Breast epithelium (tissue), 4 donors: ENCODE measurements at places on chromosomes 11 and 22. TPM values are rescaled to one million over a fixed set of nuclear protein-coding genes. Genes with fewer than 3 reads are reported as not detected.

GRCh38 chr11:86815726-86816125 lies 15.4 kb downstream of the PRSS23 start:
- H3K27ac ChIP-seq: no peak overlapping the region
- DNase-seq: no peak
- H3K4me3 ChIP-seq: no peak overlapping the region
- H3K27me3 ChIP-seq: no peaks in the 10 kb centered on the region

DNA sequence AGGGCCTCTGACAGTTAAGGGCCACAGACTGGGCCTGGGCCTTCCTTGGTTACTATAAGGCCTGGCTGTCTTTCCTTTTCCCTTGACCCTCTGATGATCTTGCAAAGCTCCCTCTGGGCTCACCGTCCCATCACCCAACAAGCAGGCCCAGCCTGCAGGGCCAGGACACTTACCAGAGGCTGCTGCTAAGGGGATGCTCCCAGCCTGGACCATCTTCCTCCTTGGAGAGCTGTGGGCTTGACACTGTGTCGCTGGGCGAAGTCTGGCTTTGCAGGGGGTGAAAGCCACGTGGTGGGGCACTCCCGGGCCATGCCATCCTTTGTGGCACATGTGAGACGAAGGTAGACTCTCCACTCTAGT lies 3.9 kb downstream of the C11orf24 start:
- peaks cover 7% of the 10 kb centered on the region for H3K4me1 ChIP-seq
- H3K27me3 ChIP-seq: no peaks in the 10 kb centered on the region
- no peaks in the 10 kb centered on the region for H3K36me3 ChIP-seq
- no peak overlapping the region for H3K4me3 ChIP-seq
- no peak overlapping the region for H3K27ac ChIP-seq
- no peak for DNase-seq

Gene OR4C3
- total RNA-seq: not detected

Gene VEGFB
- total RNA-seq: 223 TPM

DNA sequence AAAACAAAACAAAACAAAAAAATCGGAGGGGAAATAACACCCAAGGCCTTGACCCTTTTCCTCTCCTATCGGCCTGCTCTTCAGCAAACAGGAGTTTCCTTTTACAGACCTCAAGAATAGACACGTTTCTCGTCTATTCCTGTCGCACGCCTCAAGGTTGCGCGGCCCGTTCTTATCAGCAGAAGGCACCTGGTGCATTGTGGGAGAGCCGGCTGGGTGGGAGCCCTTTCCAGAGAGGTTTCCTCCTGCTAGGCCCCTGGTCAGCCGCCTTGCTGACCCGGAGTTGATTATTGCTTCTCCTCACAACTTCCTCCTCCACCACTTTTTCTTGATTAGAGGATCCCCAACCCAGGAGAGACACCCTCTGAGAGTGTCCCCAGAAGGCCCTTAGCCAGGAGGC lies 497.3 kb downstream of the MIAT start:
- H3K36me3 ChIP-seq: no peaks in the 10 kb centered on the region
- no peak overlapping the region for H3K27ac ChIP-seq
- peaks cover 10% of the 10 kb centered on the region for H3K27me3 ChIP-seq
- no peaks in the 10 kb centered on the region for H3K4me1 ChIP-seq
- H3K4me3 ChIP-seq: no peak overlapping the region
- no peak for DNase-seq

GRCh38 chr11:122248131-122248530 lies 132.1 kb upstream of the BLID start:
- no peaks in the 10 kb centered on the region for H3K4me1 ChIP-seq
- H3K27ac ChIP-seq: no peak overlapping the region
- H3K4me3 ChIP-seq: no peak overlapping the region
- no peaks in the 10 kb centered on the region for H3K27me3 ChIP-seq

DNA sequence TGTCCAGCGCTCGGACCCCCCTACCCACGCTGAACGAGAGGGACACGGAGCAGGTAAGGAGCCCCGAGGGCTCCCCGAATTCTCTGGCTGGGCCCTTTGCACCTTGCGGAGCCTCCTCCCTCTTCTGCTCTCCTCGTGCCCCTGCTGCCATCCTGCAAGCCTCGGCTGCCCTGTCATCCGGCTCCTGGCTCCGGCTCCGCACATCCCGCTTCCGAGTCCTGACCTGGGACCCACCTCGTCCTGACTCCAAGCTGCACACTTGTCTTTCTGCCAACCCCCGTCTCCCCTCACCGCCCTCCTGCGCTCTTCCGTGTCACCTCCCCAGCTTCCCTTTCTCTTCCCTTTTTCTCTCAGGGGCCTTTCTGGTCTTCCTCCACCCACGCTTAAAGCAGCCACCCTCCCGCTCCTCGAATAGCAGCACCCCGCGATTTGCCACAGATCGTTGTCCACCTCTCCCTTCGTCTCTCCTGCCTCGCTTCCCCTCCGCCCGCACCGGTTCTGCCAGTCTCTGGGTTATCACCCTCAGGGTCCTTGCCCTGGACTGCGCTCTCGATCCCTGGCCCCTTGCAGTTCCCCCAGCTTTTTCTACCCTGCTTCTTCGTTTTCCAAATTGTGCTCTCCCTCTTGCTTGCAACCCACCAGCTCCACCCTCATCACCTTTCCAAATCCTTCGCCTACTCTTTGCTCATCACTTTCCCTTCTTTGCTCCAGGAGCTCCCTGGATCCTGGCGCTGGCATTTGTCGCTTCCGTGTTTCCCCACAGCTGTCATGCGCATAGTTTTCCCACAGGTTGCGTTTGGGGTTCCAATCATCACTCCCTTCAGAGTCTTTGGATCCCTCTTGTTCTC lies 822 bp downstream of the MARK2 start:
- H3K27ac ChIP-seq: peak overlapping the region; percentile 93
- peak; percentile 65 for DNase-seq
- H3K36me3 ChIP-seq: no peaks in the 10 kb centered on the region

Gene DDX17
- 961 TPM for total RNA-seq

Gene C11orf42
- not detected for total RNA-seq

- no peaks in the 10 kb centered on the region for H3K27me3 ChIP-seq
- DNase-seq: no peak
- no peaks in the 10 kb centered on the region for H3K4me1 ChIP-seq
- H3K36me3 ChIP-seq: no peaks in the 10 kb centered on the region
- no peak overlapping the region for H3K27ac ChIP-seq
Observed at GRCh38 chr22:19890502-19891316, 36.0 kb upstream of the GNB1L start.

DNA sequence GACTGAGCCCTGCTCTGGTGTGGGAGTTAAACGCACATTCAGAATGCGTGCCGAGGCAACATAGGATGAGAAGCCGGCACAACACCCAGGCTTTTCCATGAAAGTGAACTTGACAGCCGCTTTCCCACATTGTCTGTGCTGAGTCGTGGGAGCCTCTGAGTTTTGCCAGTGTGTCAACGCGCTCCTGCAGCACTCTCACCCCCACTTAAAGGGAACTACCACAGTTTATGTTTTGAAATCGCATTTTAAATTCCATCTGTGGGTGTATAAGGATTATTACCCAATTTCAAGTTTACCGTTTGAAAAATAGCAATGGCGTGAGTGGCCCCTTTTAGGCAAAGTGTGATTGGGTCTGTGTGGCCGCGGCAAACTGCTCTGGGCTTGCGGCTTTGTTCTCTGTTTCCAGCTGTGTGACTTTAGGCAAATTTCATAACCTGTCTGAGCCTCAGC lies 81.5 kb downstream of the FBLN1 start:
- H3K4me3 ChIP-seq: no peak overlapping the region
- no peak for DNase-seq
- peak overlapping the region; percentile 63 for H3K27ac ChIP-seq
- no peaks in the 10 kb centered on the region for H3K27me3 ChIP-seq

DNA sequence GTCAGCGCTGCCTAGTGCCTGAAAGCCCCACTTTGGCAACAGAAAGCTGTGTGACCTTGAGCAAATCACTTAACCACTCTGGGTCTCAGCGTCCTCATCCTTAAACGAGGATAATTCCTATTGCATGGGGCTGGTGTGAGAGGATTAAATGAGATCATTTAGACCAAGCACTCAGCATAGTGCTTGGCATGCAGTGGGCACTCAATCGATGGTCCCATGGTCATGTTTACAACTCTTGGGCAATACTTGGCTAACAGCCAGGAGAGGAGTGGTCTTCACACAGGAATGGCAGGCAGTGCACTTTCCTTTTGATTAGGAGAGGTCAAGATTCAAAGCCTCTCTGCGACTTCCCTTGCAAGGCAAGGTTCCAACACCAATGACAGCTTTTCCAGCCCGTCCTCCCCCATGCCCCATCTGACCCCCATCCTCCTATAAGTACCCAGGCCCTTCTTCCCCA lies 14.1 kb downstream of the TNKS1BP1 start:
- peak overlapping the region; percentile 49 for H3K4me3 ChIP-seq
- peak overlapping the region; percentile 86 for H3K27ac ChIP-seq

DNA sequence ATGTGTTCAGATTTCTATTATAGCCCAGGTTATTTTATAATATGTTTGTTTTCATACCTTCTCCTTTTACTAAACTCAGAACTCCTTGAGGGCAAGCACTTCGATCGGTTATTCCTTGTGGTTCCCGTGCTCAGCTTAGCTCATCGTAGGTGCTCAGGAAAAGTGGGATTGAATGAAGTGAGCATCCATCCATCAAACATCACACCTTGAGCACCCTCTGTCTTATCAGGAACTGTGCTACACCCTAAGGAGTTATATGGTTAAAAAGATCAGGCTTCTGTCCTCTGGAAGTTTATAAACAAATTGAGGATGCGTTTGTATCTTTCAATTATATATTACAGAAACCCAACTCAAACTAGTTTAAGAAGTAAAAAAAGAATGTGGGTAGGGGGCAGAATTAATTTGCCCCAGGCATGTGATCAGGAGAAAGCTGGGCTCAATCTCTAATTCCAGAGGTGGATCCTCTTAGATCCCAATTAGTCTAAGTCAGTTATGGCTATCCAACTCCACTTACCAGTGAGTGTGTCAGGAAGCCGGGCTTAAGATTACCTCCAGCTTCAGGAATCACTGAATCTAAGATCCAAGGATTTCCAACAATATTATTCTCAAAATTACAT lies 59.9 kb upstream of the RRAS2 start:
- H3K4me3 ChIP-seq: no peak overlapping the region
- H3K36me3 ChIP-seq: no peaks in the 10 kb centered on the region
- no peaks in the 10 kb centered on the region for H3K27me3 ChIP-seq
- no peaks in the 10 kb centered on the region for H3K4me1 ChIP-seq
- no peak for DNase-seq
- H3K27ac ChIP-seq: no peak overlapping the region

GRCh38 chr11:9462172-9462799 lies 1.5 kb downstream of the ZNF143 start:
- H3K4me3 ChIP-seq: peak overlapping the region; percentile 98
- no peak for DNase-seq
- no peaks in the 10 kb centered on the region for H3K27me3 ChIP-seq
- no peaks in the 10 kb centered on the region for H3K36me3 ChIP-seq
- peak overlapping the region; percentile 99 for H3K27ac ChIP-seq
- no peaks in the 10 kb centered on the region for H3K4me1 ChIP-seq

Gene MIEF1
- 19.7 TPM for total RNA-seq

DNA sequence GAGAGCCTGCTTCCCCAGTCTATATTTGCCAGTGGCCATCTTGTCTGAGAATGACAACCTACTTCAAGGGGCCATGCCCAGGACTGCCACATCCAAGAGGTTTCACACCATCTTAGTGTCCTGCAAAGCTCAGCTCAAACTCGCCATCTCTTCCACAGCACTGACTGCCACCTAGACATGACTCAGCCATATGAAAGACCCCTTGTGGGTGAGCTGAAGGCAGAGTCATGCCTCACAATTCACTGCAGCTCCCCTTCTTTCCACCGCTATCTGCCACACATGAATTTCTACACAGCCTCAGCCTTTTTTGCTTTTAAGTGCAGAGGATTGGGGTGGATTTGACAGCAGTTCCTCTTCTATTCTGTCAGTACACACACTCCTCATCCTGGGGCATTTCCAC lies 127.5 kb downstream of the GALNT18 start:
- no peaks in the 10 kb centered on the region for H3K27me3 ChIP-seq
- no peak for DNase-seq
- H3K36me3 ChIP-seq: no peaks in the 10 kb centered on the region
- no peak overlapping the region for H3K4me3 ChIP-seq

DNA sequence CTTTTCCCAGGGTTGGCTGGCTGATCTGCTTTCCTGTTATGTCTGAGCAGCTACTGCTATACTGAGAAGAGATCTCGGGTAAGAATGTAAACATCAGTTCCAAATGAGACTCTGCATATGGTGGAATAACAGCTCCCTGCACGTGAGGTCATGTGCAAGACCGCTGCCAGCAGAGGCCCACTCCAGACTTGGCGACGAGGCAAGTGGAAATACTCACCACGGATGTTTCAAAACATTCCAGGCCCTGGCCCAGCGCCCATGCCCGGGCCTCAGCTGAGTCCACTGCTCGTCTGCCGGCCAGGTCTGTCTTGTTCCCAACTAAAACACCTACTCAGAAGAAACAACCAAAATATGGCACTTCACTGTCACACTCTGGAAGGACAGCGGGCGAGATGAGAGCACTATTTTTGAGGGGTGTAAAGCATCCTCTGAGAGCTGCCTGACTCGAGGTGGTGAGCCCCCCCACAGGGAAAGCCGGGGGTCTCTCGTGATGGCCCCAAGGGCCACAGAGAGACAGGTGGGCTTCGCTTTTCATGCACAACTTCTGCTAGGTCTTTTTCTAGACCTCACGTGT lies 13.1 kb downstream of the IFT27 start:
- DNase-seq: peak; percentile 50
- no peaks in the 10 kb centered on the region for H3K4me1 ChIP-seq
- no peaks in the 10 kb centered on the region for H3K36me3 ChIP-seq
- no peak overlapping the region for H3K27ac ChIP-seq

DNA sequence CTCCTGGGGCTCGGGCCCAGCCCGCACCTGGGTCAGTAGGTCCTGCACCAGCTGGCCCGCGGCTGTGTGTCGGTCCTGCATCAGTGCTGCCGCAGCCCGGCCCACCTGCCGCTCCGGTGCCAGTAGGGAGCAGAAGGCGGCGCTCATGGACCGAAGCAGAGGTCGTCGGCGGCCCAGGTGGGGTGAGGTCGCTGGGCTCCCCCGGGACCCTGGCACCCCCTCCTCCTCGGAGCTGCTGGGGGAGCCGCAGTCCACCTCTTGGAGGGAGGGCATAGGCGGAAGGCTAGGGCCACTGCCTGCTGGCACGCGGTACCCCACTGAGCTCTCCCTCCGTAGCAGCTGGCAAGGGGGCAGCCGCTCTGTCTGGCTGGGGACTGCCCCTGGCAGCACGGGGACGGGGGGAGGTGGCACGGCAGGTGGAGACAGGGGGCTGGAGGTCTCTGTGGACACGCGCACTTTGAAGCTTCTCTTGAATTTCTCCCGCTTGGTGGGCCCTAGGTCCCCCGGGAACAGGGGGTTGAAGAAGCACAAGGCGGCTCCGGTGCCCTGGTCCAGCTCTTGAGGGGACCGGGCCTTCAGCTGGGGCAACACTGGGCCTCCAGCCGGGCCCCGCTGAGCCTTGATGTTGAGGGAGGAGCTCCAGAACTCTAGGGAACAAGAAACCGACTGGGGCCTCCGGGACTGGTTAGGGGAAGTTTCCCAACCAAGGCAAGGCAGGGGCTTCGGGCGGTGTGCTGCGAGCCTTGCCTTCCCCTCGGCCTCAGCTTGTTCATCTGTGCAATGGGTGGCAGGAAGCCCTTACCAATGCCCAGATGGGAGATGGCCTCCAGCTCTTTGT lies 1.4 kb downstream of the RIN1 start:
- H3K27ac ChIP-seq: no peak overlapping the region
- peaks cover 8% of the 10 kb centered on the region for H3K4me1 ChIP-seq

Gene GRM5
- total RNA-seq: not detected

- DNase-seq: no peak
- H3K36me3 ChIP-seq: no peaks in the 10 kb centered on the region
- H3K4me1 ChIP-seq: no peaks in the 10 kb centered on the region
- peak overlapping the region; percentile 95 for H3K27ac ChIP-seq
Observed at GRCh38 chr11:44065161-44065661, 859 bp upstream of the ACCS start.
